ENCODE measurements at places on chromosomes 13 and 19.

GRCh38 chr19:49151267-49152118, 3.7 kb downstream of the HRC start:
- DNase-seq: no peak

DNA sequence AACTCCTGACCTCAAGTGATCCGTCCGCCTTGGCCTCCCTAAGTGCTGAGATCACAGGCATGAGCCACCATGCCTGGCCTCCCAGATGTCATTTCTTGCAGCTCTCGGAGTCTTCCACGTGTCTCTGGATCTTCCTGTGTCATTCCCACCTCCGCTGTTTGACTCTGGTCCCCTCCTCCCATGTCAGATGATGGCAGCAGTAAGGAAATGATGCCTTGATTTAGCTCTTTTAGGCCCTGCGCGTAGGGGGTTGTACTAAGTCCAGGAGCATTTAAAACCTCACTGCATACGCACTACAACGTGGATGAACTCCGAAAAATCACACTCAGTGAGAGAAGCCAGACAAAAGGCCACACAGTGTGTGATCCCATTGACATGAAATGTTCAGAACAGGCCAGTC, 113.1 kb downstream of the GNG7 start:
- DNase-seq: no peak

DNA sequence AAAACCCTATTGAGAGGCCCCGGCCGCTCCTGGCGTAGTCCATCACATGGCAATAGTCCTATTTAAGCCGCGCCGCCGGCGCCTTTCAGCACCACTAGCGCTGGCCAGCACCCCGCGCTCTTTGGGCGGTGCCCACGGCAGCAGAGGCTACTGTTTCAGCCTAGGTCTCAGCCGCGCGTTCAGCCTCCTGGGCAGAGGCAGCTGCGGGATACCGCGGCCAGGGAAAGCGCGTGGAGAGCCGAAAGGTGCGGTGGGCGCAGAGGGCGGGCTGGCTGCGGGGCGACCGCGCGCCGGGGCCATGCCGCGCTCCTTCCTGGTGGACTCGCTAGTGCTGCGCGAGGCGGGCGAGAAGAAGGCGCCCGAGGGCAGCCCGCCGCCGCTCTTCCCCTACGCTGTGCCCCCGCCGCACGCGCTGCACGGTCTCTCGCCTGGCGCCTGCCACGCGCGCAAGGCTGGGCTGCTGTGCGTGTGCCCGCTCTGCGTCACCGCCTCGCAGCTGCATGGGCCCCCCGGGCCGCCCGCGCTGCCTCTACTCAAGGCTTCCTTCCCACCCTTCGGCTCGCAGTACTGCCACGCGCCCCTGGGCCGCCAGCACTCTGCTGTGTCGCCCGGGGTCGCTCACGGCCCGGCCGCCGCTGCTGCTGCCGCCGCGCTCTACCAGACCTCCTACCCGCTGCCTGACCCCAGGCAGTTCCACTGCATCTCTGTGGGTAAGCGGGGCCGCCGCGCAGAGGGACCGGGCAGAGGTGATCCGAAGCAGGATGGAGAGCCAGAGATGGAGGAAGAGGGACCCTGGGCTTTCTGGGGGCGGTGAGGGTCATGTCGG, at the start of gene GSX1:
Gene GSX1 (plus strand): TSS at position 91 of the 826 bp plus-strand sequence. CDS start 208 bp downstream, at position 299.
- peak; percentile 15 for DNase-seq

DNA sequence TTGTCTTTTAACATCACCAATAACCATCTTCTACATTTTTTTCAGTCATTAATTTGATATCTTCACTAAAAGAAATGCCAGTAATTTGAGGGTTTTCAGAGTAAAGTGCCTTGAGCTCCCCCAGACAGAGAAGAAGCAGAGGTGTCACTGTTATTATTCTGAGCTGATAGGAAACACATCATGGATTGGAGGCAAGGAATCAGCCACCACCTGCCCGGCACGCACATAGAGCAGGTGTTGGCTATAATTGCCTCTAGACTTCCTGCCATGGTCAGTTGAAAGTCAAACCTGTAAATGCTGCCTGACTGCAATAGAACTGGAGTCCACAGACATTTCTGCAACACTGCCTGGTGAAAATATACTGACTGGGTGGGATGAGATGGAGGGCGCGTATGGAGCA, 776.6 kb downstream of the UQCRFS1 start:
- DNase-seq: no peak

DNA sequence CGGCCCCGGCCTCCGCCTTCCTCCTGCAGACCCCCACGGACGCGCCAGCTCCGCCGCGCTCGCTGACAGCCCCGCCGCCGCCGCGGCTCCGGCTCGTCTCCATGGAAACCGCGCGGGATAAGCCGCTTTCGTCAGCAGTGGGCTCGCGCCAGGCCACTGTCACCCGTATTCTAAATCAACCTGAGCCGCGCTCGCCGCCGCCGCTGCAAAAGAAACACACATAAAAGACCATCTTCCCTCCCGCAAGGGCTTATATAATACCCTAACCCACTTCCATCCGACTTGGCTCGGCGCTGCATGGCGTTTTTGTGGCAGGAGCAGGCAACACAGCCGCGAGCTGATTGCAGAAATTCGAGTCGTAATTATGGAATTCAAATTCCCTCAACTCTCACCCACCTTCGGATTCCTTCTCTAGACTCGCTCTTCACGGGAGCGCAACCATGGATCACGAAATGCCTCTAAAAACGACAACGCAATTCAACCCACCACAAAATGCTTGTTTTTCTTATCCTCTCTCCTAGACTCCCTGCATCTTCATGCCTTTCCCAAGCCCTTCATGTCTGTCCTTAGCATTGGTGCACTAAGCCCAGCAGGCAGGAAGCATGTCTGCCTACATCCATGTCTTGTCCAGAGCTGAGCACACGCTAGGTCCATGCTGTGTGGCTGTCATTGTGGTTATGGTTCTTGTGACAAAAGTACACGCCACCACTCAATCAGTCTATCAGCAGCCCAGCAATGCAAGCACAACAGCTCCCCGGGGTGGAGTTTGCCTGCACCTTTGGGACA, at the start of gene AMER2:
Gene AMER2 (minus strand): TSS at position 772 of the 786 bp plus-strand sequence. CDS start 669 bp downstream, at position 103.
- DNase-seq: no peak

DNA sequence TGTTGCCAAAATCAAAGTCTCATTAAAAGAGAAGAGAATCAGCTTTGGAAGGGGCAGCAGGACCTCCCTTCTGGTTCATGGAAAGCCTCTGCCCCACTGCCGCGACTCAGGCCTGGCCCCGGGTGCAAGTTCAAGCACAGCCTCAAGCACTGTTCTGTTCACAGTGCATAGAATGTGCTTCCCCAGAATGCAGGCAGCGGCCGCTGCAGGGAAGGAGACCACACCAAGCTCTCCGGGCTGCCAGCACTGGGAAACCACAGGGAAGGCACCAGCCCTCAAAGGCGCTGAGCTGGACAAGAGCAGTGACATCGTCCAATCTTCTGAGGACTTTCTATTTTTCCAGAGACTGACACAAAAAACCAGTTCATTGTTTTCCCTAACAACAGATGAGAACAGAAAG, 55.5 kb downstream of the CRYL1 start:
- DNase-seq: no peak

GRCh38 chr19:29834991-29835846, 23.4 kb downstream of the CCNE1 start:
- DNase-seq: no peak

GRCh38 chr13:80441968-80442367, 101.0 kb upstream of the SPRY2 start:
- no peak for DNase-seq

DNA sequence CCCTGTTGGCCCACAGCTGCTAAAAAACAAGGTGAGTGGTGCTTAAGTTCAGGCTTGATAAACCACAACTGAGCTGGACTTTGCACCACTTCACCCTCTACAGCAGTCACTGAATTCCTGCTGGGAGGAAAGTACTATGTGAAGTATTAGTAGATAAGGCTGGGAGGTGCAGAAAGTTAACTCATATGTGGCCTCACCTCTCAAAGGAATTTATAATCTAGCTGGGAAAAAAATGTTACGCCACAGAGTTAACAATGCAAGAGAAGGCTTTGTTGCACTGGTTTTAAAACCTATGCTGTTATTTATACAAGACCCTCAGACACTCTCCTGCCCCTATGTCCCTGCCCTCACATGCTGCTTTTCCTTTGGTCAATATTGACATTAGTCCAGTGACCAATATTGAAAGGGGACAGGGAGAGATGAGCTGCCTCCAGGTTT, 60.9 kb downstream of the LIG4 start:
- no peak for DNase-seq

GRCh38 chr13:82330499-82330898, 1551.8 kb downstream of the SLITRK1 start:
- DNase-seq: no peak

DNA sequence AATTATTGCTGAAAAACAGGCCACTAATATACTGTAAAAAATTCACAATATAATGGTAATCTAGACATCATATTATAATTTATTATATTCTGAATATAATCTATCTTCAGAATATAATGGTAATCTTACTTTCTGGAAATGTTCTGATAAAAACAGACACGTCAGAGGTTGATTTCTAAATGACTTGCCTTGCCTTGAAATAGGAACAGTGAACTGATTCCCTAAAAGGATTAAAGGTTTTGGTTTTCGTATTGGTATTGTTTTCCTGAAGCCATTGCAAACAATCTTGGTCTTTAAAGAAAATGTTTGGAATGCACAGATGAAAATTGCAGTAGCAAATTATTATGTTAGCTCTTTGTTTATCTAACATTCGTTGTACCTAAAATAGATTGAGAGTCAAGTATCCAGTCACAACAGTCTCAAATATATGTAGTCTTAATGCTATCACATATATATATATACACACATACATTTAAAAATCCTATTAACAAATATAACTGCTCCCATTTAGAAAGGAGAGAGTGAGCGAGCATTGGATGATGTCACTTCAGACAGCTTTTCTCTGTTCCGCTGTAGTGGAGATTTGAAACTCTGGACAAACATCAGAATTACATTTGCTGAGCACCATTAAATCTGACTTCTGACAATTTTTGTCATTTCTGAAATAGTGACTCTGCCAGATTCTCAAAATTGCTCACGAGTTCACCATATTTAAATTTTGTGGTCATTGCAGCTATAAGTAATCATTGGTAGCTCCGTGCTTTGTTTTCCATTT, 1.7 kb downstream of the ITM2B start:
- DNase-seq: no peak

DNA sequence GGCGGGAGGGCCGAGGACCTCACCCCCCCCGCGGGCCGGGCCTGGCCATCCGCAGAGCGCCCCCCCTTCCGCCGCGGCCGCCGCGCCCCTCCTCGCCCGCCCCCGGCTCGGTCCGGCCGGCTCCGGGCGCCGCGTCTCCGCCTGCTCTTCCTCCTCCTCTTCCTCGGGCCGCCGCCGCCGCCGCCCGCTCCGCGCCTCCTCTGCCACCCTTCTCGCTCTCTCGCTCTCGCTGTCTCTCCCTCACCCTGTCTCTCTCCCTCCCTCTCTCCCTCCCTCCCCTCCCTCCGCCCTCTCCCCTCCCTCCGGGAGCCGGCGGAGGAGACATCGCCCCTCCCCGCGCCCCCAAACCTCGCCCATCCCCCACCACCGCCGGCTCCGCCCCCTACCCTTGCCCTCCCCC, at the start of gene SHANK1:
Gene SHANK1 (minus strand): TSS at position 237 of the 400 bp plus-strand sequence. CDS start 2,883 bp downstream, outside the sequence.
- no peak for DNase-seq

- DNase-seq: no peak
Observed at GRCh38 chr19:16342002-16342715, 17.5 kb downstream of the KLF2 start.

GRCh38 chr13:68948586-68948985, 1159.0 kb upstream of the ATXN8OS start:
- no peak for DNase-seq

DNA sequence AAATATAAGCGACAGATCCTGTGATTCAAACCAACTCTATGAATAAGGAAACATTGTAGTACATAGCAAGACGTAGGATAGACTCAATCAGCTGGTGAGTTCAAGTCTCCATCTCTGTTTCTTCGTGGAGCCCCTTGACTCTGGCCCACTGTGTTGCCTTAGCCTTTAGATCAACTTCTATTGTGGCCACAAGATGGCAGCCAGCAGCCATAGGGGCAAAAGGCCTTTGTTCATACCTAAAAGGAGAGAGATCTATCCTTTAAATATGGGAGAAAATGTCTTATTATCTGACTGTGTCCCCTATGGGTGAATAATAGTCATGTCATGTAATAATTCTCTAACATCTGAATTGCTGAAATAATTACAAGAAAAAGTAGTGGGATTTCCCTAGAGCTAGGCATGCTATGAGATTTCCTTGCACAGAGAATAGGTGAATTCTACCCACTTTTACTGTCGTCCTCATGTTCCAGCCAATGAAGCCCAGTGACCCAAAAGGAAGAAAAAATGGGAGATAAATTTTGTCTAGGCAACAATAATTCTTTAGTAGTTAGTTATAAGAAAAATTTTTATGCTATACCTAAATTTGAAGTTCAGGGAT, 129.4 kb downstream of the PCDH20 start:
- no peak for DNase-seq

DNA sequence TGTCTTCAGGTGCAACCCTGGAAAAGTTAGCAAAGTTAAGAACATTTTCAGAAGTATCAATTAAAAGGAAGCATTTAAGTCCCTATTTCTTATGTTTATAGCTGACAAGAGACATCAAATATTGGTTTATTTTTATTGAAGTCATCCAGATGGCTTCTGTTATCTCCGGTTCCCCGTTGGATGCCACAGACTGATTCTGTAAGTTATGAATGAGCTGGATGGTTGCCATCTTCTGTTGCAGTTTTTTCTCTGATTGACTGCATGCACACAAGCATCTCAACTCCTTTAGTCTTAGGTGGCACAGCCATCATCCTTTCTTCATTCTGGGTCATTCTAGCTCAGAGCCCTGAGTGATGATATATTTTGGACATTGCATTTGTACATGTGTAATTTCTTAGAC, 10.6 kb upstream of the OXGR1 start:
- DNase-seq: no peak

DNA sequence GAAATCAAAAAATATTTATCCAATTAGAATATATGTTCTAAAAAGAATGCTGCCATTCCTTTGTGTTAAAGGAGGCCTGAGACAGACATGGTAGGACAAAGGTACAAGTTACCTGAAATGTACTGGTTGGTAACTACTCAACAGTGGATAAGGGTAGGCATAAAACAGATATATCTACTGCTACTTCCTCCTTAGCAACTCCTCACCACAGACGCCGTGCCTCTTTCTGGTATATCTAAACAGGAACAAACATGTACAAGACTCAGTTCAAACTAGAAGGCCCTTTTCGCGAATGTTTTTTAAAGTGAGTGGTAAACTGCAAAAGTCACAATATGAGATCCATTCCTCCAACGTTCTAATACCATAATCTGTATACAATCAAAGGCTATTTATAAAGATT, 86.9 kb downstream of the TBC1D4 start:
- DNase-seq: no peak

DNA sequence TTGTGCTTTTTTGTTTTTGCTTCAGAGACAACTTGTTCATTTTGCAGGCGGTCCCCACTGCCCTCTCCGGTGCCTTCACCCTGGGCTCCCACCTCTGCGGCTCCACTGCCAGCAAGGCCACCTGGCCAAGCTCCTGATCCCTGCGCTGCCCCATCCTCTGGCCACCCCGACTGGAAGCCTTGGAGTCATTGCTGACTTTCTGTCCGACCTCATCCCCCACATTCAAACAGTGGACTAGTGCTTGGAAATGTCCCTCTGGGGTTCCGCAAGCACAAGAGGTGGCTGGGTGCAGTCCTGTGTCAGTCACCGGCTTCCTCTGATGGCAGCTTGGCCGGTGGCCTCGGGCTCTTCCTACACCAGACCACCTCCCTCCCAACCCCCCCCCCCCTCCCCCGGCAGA, 17.0 kb downstream of the IL17D start:
- DNase-seq: no peak

- no peak for DNase-seq
Observed at GRCh38 chr19:29476528-29476927, 49.3 kb upstream of the VSTM2B start.
